ENCODE measurements at places on chromosomes 2 and 18. TPM values are rescaled to one million over a fixed set of nuclear protein-coding genes. Genes with fewer than 3 reads are reported as not detected.

SGPP2 gene
- 2.1 TPM for total RNA-seq

TRABD2A gene
- 1.2 TPM for total RNA-seq

LRATD1 gene
- total RNA-seq, result 3.1 TPM

CRACDL gene
- 5.3 TPM for total RNA-seq

ACMSD gene
- total RNA-seq, result not detected

LYG1 gene
- not detected for total RNA-seq

VRK2 gene
- total RNA-seq, result 14.6 TPM

TPO gene
- total RNA-seq, result 0.08 TPM

CFC1 gene
- total RNA-seq, result 13.4 TPM

BOK gene
- 11.2 TPM for total RNA-seq

ST8SIA5 gene
- 6.7 TPM for total RNA-seq

SRD5A2 gene
- not detected for total RNA-seq

GAD1 gene
- total RNA-seq, result not detected

PCBP1 gene
- total RNA-seq, result 147 TPM

SP9 gene
- not detected for total RNA-seq

ABCG5 gene
- not detected for total RNA-seq

UGT1A6 gene
- total RNA-seq, result not detected

TNFRSF11A gene
- total RNA-seq, result 0.56 TPM

MAPK4 gene
- total RNA-seq, result 17.9 TPM

BCL2 gene
- total RNA-seq, result 8.0 TPM

STON1 gene
- total RNA-seq, result 6.4 TPM

CABYR gene
- total RNA-seq, result 0.41 TPM

CXCR4 gene
- 11.9 TPM for total RNA-seq

PIAS2 gene
- total RNA-seq, result 14.9 TPM

SCN1A gene
- 0.44 TPM for total RNA-seq

OTOS gene
- not detected for total RNA-seq

MPP4 gene
- total RNA-seq, result not detected

RIT2 gene
- not detected for total RNA-seq

ABCG8 gene
- total RNA-seq, result not detected

TRMT61B gene
- total RNA-seq, result 7.0 TPM

FOXI3 gene
- total RNA-seq, result not detected

ZFAND2B gene
- total RNA-seq, result 15.5 TPM

COLEC11 gene
- 56.6 TPM for total RNA-seq

TMEFF2 gene
- 0.56 TPM for total RNA-seq

ASIC4 gene
- not detected for total RNA-seq

SLC9A4 gene
- not detected for total RNA-seq

GALR1 gene
- 0.04 TPM for total RNA-seq

LHCGR gene
- not detected for total RNA-seq
